Activated CD4-positive, alpha-beta T cell treated with anti-CD3 and anti-CD28 coated beads, Interleukin-2, amount 10 ng/mL, durations not matched to agents 24 days and 14 days (primary cell): ENCODE measurements at places on chromosomes 7 and 10. TPM values are rescaled to one million over a fixed set of nuclear protein-coding genes. Genes with fewer than 3 reads are reported as not detected.

The PHYHIPL gene
- not detected in 2 replicates for total RNA-seq

The OPN1SW gene
- total RNA-seq: not detected in 2 replicates

The SPDYE2 gene
- 0.19 TPM in 1 of 2 replicates, not detected in the other for total RNA-seq

The DNAH11 gene
- 3.0 and 6.1 TPM in 2 replicates for total RNA-seq

The CYP3A5 gene
- not detected in 2 replicates for total RNA-seq

The SGCE gene
- 0.38 TPM in 1 of 2 replicates, not detected in the other for total RNA-seq
